ENCODE measurements at places on chromosomes 13 and 19. TPM values are rescaled to one million over a fixed set of nuclear protein-coding genes. Genes with fewer than 3 reads are reported as not detected.
A peak's percentile ranks its signal among the peaks of the same experiment; 100 is the strongest.

GRCh38 chr13:83906240-83906820, 24.1 kb upstream of the SLITRK1 start:
- DNase-seq, result peak; percentile 32

GRCh38 chr13:24225062-24225461, 64.5 kb downstream of the SPATA13 start:
- no peak for DNase-seq

DNA sequence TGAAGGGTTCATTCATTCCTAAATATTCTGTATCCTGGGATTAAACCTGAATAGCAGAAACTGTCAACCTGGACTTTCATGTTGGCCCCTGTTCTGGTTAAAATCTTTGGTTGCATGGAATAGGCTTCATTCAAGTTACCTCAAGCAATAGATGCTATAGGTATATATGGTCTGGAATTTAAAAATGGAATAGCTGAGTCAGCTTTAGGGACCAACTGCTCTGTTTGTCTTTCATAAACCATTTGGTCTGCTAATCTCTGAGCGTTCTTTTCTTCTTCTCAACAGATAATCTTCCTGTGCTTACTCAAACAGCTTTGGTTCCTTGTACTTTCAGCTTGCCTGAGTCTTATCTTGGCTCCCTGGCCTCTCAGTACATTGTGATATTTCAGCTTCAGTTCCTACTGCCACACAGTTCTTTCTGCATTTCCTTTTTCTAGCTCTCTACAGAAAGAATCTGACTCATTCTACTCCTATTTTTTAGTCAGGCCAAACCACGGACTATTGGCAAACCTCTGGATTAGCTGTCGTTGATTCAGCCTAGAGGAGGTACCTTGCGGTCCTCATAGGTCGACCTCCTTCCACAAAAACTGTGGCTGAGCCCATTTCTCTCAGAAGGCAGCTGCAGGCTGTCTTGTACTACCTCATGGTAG, 35.9 kb upstream of the MAB21L1 start:
- DNase-seq, result peak; percentile 22

The CYP2A6 gene
- not detected for total RNA-seq

- no peak for DNase-seq
These were observed 37.3 kb downstream of the CAPN12 start for GRCh38 chr19:38706792-38707511.

GRCh38 chr13:59742467-59742866, 421.3 kb downstream of the DIAPH3 start:
- DNase-seq, result no peak

- DNase-seq, result no peak
These were observed 17.2 kb upstream of the JUND start for GRCh38 chr19:18298601-18299000.

DNA sequence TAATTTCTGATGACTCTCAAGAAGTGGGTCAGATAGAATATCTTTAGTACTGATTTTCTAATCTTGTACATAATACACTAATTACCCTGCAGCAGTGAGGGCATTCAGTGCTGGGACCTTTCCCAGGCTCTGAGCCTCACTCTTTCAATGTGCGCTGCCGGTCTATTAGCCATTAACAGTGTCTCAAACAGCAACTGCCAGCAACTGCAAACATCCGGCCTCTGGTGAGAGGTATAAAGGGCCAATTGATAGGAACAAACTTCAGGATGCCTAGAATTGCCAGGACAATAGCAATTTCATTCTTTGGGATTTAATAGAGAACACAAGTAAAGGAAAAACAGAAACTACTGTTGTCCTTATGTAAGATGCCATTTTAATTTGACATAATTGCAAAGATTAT, 604.4 kb upstream of the SPRY2 start:
- no peak for DNase-seq

DNA sequence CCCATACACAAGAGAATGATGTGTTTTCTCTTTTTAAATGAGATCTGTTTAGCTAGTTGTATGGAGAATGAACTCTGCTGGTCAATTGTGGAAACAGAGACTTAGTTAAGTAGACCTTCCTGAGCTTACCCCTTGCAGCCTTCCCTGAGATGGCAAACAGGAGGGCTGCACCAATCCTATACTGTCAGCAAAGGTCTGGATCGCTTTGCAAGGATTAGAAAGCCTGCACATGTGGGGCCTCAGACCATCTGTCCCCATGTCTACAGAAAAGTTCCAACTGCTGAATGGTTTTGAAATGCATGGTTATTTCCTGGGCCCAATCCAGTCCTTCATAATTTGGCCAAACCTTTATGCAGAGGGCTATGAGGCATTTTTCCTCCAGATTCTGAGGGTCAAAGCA, 183.9 kb upstream of the SLC10A2 start:
- DNase-seq, result no peak

The APOC1 gene
- total RNA-seq, result 43.9 TPM

DNA sequence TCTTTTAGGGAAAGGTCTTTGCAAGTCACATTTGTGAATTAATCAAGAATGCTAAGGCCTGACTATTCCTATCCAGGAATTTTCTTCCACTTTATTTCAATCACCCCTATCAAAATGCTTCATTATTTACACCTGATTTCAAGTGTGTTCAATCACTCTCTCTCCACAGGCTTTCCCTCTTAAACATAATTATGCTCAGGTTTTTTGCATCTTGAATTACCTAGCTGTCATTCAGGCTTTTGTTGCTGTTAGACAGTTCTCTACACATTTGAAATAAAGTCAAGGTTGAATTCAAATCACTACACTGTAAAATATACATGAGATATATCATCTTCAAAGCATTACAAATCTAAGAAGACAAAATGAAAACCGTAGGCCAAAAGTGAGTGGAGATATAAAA, 941.3 kb upstream of the SLITRK1 start:
- no peak for DNase-seq

The CCNA1 gene
- total RNA-seq, result 58.9 TPM

The B9D2 gene
- 13.5 TPM for total RNA-seq

- no peak for DNase-seq
These were observed 56.8 kb upstream of the F7 start for GRCh38 chr13:113048766-113049165.

The ICAM3 gene
- 2.4 TPM for total RNA-seq
